ENCODE measurements at places on chromosomes 11 and 22.

DNA sequence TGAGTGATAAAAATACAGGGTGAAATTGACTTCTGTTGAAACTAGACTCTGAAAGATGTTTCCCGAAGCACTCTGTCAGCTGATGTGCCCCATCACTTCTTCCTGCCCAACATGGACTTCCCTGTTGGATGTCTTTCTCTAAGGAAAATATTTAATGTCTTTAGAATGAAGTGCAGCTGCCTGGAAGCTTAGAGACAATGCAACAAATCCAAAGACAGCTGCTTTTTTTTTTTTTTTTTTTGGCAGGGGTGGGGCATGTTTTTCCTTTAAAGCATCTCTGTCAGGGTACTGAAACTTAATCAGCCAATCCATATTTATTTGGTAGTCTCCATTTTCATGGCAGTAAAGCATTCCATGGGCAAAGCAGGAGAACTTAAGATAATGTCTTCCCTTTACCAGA is 5.9 kb downstream of the JAM3 start:
- DNase-seq: no peak

GRCh38 chr11:93249459-93250220 is 51.8 kb upstream of the SLC36A4 start:
- DNase-seq: no peak

DNA sequence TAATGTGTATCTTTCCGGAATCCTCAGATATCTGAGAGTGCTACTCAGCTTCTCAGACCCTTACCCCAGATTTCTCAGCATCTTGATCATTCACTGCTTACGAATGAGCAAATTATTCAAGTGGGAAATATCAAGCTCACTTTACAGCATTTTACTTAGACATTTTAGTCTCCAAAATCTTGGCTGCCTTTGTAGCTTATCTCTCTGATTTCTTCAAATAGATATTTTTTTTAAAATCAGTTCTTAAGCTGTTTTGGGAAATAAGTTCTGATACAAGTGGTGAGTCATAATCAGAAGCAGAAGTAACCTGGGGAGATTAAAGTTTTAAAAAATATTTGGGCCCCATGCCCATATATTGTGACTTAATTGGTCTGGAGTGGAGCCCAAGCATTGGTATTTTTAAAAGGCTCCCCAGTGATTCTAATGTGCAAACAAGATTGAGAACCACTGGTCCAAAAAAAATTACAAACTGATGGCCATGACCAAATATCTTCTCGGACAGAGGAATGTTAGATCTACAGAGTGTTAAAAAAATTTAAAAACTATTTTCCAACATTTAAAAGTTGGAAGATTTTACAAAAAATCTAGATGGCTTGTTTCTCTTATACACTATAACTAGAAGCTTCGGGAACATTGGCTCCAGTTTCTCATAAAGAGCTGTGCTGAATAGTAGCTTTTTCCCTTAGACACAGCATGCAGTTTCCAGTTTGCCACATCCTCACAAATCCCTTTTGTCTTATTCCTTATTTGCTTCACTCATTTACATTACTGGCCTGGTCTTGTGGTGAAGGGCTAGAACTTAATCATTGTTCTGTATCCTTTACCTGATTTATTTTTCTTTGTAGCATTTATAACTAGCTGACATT is 87.8 kb upstream of the BMAL1 start:
- no peak for DNase-seq

DNA sequence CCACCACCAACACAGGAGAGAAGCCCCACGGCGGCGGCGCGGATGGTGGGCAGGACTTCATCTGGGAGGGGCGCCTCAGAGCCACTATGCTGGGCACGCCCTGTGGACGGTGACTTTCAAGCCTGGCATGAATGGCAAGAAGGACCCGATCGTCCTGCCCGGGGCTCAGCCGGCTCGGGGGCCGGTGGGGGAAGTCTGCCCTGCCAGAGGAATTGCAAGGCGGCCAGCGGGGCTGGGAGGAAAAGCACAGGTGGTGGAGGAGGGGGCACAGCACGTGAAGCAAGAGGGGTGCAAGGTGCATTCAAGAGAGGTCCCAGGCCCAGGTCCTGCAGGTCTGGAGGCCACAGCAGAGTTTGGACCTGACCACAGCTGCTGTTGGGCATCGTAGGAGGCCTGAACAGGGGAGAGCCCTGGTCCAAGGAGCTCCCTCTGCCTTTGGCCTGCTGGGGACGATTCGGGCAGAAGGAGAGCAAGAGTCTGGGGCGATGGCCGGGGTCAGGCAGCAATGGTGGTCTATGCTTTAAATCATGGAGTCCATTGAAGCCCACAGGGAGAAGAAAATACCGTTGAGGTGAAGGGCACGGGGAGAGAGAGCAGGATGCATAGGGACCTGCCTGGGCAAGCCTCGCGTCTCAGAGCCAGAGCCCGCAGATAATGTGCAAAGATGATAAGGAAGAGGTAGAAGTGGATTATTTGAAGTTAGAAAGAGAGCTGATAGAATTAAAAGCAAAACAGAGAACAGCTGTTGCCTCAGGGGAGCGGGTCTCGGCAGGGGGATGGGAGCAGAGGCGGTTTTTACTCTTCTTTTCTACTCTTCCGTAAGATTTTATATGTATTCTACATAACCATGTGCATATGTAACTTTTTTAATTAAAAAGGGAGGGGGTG is 82.6 kb upstream of the SHISAL1 start:
- peak; percentile 1 for DNase-seq

DNA sequence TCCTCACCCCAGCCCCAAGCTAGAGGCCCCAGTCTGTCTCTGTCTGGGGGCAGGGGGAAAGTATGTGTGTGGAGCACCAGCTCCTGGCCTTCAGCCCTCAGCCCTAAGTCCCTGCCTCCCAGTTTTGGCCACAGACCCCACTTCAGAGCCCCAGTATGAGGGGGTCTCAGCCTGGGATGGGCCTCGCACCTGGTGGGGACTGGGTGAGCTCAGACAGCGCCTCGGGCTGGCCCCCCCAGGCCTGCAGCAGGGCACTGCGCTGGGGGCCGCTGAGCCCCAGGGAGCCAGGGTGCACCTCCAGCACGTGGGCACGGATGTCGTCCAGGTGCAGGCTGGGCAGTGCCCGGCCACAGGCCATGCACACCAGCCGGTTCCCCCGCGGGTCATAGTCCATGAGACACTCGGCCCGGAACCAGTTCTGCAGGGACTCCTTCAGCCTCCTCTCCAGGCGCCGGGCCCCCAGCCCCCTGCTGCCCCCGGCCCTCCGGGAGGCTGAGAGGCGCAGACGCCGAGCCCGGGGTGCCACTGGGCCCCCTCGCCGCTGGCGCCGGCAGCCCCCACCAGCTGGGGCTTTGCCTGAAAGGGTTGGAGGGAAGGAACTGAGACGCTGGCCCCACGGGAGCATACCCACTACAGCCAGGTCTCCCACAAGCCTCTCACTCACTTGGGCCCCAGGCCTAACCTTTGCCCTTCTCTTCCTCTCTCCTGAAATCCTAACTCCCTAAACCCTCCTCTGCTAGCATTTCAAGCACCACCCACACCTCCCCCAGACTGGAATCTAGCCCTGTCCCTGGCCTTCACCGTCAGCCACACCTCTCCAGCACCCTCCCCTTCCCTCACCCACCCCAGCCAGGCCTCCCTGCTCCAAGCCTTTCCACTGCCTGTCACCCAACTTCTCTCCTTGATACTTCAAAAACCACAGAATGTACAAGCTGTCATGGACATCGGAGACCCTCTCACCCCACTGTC is 3.6 kb downstream of the ZFTA start:
- peak; percentile 67 for DNase-seq

DNA sequence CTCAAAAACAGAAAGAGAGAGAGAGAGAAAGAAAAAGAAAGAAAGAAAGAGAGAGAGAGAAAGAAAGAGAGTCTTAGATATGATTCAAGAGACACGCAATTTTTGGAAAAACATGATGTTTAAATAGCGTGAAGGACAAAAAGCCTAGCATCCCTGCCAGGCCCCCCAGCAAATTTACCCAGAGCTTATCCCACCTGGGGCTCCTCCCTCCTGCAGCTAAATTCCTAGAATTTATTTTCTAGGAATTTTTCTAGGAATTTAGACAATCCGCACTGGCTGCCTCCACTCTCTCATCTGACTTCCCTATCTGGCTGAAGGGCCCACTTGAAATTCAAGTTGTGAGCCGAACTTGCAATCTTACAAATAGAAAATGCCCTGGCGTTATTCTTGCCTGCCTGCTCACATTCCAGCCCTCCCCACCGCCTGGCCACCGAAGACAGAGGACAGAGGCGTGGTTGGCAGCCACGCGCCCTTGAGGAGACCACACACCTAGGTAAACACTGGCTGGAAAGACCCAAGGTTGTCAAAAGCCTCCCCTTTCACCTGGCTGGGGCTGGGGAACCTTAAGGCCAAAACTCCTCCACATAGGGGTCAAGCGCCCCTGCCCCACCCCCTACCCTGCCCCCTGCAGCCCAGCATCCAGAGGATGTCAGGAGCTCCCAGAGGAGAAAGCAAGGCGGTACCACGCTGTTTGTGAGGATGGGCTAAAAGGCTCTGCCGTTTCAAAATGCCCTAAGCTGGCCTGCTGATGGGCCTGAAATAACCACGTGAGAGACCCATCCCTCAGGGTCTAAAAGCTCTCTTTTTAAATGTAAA is 42.2 kb downstream of the AHNAK start:
- no peak for DNase-seq

All from testis (tissue), 5 donors.